T-cell (primary cell): ENCODE measurements at places on chromosomes 5 and 9.

GRCh38 chr9:131407717-131408195 is 13.9 kb downstream of the PRRC2B start:
- peak; percentile 59 for DNase-seq

GRCh38 chr9:38163518-38163917 is 94.5 kb upstream of the SHB start:
- DNase-seq, result no peak

GRCh38 chr5:98638701-98639100 is 134.8 kb upstream of the RGMB start:
- no peak for DNase-seq

DNA sequence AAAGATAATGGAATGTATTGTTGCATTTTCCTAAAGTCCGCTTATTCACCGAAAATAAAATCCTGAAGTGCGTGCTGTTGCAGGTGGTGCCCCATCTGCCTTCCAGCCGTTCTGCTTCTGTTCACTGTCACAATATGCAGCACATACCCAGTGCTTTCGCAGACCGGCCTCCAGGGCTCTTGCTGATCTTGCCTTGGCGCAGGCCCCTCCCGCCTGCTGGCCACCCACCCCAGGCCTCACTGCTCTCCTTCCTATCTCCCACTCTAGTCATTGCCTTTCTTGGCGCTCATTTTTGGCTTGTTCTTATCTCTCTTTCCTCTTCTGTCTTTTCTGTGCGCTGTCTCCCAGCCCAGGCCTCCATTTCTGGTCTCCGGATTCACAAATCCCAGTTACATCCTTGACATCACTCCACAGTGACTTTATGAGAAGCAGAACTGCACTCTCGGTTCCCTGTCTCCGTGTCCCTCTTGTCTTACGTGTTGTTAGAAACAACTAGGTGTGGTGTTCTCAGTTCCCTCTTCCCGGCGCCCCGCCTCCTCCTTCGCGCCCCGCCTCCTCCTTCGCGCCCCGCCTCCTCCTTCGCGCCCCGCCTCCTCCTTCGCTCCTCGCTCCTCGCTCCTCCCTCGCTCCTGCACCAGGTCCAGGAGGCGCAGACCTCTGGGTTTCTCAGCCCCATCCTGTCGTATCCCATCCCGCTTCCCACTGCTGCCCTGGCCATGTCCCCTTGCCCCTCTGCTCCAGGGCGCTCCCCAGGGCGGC is 201.7 kb upstream of the OTULINL start:
- no peak for DNase-seq

DNA sequence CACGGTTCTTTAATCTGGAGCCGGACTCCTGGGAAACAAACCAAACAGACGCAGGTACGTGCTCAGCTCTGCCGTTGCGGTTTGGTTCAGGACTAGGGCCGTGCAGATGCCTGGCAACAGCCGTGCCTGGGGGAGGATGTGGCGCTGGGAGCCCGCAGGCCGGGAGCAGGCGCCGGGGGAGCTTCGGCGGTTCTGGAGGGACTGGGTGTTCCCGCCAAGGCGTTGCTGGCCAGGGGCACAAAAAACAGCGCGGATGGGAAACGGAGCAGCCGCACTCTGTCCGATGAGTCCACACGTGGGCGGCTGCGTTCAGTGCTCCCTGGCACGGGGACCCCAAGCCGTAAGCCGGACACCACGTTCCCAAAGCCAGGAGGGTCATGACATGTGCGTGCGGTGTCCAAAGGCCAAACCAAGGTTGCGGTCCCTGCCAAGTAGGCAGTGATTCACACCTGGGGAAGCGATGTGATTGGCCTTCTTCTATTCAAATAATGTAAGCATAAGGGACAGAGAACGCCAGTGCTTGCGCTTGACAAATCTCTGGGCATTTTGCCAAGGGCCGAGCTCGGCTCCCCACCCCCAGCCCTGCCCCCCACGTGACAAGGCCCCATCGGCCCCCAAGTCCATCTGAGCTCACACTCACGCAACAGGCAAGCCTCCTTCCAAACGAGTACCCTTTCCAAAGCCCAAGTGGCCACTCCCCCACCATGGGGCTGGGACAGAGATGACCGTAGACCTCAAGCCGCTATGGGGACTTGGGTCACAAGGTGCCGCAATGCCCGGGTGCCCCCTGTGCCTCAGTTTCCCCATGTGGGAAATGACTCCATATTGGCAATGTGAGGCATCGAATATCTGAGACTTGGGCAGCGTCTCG is 49.7 kb upstream of the NKD2 start:
- DNase-seq, result no peak

GRCh38 chr5:75446068-75446467 is 65.4 kb downstream of the CERT1 start:
- DNase-seq, result no peak

- no peak for DNase-seq
Measured at GRCh38 chr5:167796672-167797071, 494.8 kb upstream of the WWC1 start.

DNA sequence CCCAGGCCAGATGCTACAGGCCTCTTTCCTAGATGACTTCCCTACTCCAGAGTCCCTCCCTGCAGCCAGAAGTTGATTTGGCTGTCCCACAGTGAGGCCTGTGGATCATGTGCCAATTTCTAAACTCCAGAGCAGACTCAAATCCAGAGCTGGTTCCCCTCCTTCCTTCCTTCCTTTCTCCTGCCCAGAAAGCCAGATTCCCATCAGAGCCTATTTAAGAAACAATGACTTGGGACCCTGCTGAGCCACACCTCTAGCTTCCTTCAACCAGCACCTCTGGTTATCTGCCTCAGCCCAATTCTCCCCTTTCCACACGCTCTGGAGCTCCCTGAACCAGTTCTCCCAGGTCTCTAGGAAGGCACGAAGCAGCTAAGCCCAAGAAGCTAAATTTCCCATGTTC is 7.2 kb downstream of the FAM219A start:
- no peak for DNase-seq

DNA sequence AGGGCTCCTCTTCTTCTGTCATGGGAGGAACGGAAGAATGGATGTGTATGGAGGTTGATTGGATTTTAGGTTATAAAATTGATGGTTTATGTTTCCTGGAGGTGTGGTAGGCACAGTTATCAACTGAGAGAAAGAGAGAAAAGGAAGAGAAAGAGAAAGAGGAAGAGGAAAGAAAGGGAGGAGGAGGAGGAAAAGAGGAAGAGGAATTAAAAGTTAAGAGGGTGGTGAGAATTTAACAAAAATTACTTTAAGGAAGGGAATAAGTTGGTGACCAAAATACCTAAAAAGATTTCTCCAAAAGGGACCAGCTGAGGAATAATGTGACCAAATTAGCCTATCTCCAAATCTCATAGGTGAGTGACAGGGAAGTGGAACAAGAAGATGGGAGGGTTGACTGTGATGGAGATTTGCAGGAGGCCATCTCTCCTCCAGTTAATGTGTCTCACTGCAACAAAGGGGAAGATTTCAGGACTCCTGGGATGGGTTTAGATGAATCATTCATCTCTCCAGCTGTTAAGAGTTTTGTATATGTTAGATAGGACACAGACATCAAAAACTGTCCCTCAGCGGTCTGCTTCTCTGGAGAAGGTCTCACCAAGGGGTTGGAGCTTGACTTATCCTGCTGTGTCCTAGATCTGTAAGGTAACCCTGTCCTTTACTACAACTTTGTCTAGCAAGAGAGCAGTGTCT is 76.0 kb upstream of the TMC1 start:
- no peak for DNase-seq

DNA sequence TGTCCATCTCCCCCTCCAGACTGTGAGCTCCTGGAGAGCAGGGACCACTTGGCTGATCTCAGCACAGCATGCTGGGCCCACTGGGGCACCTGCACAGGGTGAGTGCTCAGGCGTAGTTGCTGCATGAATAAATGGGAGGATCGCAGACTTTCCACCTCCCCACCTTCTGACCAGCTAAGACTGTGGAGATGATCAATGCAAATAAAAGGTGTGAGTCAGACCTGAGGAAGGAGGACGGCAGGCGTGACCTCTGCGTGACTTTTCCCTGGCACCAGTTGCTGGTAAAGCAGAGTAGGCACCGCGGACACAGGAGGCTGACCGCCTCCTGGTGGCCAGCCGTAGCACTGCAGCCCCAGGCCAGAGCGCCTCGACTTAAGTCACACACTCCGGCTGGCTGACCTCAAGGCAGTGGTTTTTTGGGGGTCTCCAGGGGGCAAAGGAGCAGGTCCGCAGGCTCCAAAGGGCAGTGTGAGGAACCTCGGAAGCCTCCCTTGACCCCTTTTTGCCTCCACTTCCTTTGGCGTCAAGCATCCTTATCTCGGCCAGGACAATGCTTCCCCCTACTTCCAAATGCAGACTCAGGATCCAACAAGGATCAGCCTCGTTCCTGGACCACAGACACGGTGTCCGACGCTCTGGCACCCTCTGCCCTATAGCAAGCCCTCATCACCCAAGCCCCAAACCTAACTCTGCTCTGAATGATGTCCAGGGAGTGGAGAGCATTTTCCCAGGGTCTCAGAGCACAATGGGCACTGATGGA is 12.7 kb upstream of the TDRD7 start:
- no peak for DNase-seq

DNA sequence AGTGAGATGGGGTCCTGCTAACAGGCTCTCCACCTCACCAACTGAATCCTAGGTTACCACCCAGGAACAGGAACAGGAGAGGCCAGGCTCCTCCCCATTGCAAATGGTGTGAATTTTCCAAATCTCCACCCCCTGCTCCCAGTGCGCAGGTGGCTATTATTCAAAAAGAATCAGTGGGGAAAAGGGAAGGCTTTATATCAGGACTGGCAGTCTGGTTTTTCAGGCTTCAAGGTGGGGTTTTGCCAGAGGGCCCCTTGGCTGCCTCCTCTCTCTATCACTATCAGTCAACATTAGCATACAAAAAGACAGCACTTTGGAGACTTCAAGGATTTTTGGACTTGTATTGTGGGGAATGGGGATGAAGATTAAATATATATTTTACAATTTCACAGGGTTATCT is 1817.6 kb upstream of the C9orf72 start:
- no peak for DNase-seq

DNA sequence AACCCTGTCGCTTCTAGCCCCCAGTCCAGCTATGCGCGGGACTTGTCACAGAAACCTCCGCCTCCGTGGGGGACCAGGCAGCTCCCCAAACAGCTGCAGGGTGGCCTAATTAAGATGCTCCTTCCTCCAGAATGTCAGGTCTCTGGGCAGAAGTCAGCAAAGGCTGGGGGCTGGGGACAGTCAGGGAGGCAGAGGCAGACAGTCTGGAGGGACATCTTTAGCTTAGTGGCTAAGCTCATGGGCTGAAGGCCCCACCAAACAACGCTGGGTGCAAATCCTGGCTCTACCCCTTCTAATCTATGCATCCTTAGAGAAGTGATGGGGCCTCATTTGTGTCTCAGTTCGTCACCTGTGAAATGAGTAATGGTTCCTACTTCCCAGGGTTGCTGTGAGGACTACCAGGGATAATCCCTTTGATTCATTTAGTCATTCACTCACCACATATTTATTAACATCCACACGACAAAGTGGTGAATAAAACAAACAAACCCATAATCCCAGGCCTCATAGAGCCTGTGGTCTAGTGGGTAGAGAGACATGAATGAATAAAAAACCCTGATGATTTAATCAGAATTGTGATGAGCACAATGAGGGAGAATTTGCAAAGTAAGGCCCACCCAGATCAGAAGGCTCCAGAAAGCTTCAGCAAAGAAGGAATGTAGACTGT is 20.2 kb upstream of the MED27 start:
- no peak for DNase-seq

DNA sequence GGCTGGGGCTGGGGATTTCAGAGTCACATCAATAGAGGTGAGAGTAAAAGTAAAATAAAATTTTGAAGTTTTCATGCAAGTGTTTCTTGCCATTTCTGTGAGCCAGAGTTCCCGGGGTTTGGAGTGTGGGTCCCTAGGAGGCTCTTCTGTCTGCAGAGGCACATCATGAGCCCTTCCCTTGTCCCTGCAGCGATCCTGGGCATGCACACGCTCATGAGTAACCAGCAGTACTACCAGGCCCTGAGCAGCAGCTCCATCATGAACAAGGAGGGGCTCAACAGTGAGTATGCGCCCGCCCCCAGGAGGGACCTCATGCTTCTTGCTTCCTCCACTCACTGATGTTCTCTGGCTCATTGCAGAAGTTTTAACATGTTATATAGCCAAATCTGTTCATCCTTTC is 61.1 kb downstream of the TMOD1 start:
- DNase-seq, result no peak

DNA sequence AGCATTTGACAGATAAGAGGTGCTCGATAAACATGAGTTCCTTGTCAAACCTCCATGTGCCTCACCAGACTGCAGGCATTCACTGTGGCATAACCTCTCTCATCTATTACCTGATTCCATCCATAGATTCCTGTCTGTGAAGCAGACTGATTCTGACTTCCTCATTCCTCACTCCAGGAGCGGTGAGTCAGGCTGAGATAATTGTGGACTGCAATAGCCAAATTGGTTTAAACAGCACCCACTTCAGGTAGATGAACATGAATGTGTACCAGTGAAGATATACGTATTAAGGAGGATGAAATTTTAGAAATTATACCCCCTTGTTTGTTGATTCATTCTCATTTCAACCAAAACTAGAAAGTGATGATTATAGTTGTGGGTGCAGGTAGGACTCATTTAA is 391.2 kb downstream of the HINT1 start:
- DNase-seq, result no peak

- DNase-seq, result no peak
Measured at GRCh38 chr5:119355244-119355638, 578 bp upstream of the TNFAIP8 start.

- no peak for DNase-seq
Measured at GRCh38 chr9:88789785-88790184, 201.5 kb upstream of the S1PR3 start.

GRCh38 chr9:75995066-75995465 is 104.6 kb downstream of the PCSK5 start:
- no peak for DNase-seq

DNA sequence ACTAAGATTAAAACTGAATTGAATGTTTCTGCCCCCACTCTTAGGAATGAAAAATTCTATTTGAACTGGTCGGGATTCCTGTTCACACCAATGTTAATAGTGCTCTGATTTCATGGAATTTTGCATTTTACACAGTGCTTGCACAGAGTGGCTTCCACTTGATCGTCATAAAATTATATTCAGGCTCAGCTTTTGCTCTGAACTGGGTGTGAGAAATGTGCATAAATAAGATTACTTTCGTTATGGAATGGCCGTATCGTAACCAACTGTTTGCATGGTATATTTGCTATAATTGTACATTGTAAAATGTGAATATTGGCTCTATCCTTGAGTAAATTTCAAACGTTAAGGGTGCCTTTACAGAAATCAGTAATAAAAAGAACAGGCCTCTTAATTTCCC is 240.9 kb downstream of the RFK start:
- DNase-seq, result no peak
